ENCODE measurements at places on chromosomes 5 and 9.

DNA sequence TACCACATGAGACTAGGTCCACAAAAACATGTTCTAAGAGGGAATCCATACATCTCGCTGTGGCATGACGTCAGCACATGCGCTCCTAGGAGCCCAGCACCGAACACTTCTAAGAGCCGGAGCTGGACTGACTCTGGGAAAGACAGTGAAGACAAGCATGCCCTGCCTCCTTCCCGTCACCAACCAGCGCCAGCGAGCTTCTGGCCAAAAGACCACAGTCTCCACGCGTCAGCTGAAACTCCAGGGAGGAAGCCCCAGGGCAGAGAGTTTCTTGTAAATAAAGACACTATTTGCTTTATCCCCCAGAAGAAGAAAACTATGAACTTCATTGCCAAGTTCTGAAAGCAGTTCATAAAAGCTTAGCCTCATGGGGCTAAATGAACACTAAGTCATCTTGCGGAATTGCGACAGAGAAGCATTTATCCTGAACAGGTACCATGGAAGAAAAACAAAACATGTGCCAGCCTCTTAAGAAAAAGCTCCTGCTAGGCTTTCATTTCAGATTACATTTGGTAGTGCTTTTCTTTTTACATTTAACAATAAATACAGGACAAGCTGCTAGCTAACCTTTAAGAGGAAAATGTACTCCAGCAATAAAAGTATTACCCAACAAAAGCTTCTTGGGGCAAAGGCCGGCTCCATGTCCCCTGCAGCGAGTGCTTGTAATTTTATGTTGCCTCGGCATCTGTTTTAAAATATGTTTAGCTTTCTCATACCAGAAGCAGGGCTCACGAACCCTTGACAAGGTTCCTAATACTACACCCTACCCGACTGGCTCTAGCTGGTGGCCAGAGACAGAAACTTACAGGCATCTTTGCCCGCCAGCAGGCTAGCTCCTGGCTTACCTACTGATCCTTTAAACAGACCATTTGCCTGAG is 96.5 kb downstream of the PRRT1B start:
- DNase-seq, result no peak

- no peak for DNase-seq
Observed at GRCh38 chr5:37722236-37723161, 117.3 kb downstream of the GDNF start.

DNA sequence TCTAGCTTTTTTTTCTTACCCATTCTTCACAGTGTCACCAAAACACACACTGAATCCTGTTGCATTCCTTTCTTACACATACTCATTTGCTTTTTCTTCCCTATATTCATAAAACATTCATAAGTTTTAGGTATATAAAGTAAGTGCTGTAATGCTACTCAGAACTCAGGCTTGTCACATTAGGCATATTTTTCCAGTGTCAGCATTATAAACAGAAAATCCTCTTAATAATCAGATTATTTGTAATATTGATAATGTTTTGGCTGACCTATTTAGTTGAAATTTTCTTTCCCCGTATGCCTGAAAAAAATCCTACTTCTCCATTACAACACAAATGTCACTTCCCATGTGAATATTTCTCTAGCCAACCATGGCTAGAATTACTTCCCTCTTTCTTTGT is 743.0 kb upstream of the NUDT12 start:
- no peak for DNase-seq

DNA sequence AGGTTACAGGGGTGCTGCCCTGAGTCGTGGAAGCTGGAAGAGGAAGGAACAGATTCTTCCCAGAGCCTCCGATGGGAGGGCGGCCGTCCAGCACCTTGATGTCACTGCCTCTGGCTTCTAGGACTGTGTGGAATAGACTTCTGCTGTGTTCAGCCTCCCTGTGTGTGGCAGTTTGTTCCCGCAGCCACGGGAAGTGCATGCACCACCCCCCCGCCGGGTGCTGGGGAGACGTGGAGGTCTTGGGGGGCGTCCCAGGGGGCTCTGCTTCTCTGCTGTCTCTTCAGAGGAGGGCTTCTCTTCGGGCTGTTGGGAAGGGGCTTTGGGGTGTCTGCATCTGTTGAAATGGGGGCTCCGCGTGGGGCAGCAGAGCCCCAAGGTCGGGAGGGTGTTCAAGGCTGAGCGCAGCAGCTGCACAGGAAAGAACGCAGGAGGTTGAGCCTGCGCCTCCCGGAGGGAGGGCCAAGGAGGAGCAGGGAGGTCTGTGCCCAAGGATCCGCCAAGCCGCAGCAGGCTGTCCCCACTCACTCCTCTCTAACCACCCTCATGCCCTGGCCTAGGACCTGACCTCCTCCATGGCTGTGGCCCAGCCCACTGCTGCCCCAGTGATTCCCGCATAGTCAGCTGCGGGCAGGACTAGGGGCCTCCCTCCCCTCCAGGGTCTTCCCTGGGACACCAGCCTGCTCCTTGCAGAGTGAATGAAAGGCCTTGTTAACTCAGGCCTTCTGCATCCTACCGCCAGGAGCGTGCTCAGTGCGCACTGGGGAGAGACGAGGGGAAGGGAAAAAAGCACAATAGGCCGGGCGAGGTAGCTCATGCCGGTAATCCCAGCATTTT is 45.0 kb downstream of the ROPN1L start:
- no peak for DNase-seq

- DNase-seq, result no peak
Observed at GRCh38 chr5:6202149-6202967, 176.0 kb downstream of the MED10 start.

- no peak for DNase-seq
Observed at GRCh38 chr5:67100301-67100700, 96.3 kb downstream of the CD180 start.

DNA sequence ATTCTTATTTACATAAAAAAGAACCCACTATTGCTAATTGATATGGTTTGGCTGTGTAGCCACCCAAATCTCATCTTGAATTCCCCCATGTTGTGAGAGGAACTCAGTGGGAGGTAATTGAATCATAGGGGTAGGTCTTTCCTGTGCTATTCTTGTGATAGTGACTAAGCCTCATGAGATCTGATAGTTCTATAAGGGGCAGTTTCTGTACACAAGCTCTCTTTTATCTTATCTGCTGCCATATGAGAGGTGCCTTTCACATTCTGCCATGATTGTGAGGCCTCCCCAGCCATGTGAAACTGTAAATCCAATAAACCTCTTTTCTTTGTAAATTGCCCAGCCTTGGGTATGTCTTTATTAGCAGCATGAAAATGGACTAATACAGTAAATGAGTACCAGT is 58.2 kb upstream of the PRR16 start:
- no peak for DNase-seq

DNA sequence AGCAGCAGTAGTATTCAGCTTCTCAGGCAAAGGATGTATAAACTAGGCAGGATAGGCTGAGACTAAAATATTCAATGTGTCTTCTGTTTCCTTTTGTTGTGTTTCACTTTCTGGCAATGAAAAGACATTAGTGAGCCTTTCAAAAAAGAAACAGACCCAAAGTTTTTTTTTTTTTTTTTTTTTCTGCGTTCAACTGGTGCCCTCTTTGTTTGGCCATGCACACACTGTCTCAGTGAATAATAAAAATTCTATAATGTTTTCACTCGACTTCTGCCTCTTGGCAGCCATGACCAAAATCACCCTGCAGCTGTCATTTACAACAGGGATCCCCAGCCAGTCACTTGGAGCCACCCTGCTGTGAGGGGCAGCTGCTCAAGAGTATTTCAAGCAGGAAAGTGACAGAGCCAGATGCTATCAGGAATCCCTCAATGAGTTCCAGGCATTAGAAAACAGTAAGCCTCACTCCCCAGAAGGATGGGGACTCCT is 44.0 kb upstream of the MAN2A1 start:
- DNase-seq, result no peak

DNA sequence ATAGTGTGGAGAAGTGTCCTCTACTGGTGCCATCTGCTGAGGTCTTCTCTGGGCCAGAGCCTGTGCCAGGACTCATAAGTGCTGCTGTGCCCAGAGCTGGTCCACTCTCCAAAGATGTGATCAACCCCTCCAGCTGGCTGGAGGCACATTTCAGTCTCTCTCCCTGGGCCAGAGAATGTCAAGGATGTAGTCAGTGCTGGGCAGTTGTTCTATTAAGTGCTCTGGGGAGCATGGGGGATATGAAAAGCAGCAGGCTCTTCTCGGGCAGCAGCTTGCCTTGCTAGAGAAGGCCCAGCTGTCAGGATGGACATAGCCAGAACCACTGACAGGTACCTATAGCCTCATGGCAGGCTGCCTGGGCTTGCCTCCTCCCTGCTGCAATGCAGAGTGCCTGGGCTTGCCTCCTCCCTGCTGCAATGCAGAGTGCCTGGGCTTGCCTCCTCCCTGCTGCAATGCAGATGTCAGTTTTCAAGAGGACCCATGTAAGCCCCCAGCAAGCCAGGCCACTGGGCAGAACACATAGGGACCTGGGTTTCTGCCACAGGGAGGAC is 157.2 kb upstream of the PANK3 start:
- DNase-seq, result no peak

- DNase-seq, result no peak
Observed at GRCh38 chr5:31674371-31674951, 35.5 kb downstream of the PDZD2 start.

DNA sequence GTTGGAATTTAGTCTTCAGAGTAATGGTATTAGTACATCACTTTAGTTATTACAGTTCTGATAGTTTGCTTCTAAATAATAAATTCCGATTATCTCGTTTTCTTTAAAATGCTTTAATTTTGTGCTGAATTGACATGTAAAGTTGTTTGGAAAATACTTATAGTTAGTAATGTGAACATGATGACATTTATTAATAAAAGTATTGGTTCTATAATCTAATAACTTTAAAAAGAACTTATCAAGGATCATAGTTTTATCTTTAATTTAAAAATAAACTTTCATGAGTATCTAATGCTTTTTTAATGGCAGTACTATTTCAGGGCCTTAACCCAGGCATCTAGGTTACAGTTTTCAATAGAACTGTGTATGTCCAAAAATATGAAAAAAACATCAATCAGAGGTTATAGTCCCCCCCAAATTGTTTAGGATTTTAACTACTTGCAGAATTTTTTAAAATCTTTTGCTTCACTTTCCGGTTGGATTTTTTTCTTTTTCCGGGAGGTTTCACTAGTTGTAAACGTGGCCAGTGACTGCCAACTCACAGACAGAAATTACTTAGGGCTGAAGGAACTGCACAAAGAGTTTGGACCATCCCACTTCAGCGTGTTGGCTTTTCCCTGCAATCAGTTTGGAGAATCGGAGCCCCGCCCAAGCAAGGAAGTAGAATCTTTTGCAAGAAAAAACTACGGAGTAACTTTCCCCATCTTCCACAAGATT is 680 bp downstream of the GPX8 start:
- no peak for DNase-seq

DNA sequence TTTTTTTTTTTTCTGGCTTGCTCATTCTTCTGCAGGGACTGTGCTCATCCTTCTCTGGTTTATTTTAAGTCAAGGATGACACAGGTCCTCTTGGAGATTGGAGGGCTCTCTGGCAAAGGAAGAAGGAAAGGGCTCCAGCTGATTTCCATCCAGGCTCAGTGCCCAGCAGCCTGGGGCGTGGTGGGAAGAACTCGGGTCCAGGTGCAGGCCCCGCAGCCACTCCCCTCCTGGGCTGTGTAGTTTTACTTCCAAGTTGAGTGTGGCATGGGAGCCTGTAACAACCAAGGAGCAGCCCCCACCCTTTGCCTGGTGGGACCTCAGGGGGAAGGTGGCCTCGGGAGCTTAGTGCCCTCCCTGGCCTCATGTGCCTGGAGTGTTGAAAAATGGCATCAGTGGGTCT is 58.9 kb downstream of the ANKRD33B start:
- DNase-seq, result no peak

- DNase-seq, result no peak
Observed at GRCh38 chr9:84331119-84331809, 9.3 kb downstream of the SLC28A3 start.

GRCh38 chr9:76373173-76373783 is 20.9 kb downstream of the RFK start:
- no peak for DNase-seq

DNA sequence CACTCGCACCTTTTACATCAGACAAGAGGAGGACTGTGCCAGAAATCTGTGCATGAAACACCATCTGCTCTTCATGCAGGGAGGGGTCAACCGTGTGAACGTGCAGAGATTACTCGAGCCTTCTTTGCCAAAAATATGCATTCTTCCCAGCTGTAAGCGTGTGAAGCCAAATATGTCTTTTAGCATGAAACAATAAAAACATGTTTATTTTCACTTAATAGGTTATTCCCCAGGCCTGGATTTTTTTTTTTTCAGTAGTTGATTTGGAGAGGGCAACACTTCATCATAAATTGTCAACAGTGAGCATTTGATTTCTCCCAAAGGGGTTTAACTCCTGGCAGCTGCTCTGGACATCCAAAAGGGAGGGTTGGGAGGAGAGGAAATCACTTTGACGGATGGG is 23.8 kb downstream of the PLAC8L1 start:
- no peak for DNase-seq

GRCh38 chr5:159386028-159386711 is 55.9 kb upstream of the IL12B start:
- no peak for DNase-seq

DNA sequence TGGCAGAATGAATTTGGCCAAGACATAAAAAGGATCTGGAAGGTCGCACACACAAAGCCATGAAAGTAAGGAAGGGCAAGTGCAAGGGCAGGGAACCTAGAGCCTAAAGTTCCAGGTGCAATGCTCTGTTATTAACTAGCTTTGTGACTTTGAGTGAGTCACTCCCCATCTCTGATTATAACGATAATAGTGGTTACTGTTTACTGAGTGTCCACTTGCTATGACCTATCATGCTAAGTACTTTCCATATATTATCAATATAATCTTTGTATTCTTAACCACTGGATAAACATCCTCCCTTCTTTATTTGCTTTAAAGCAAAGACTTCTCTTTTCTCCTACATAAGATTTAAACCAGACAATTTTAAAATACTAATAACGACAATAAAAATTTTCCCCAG is 504.6 kb upstream of the BRINP1 start:
- DNase-seq, result no peak

- DNase-seq, result no peak
Observed at GRCh38 chr5:128426090-128426534, 111.9 kb downstream of the FBN2 start.

GRCh38 chr5:134103397-134103796 is 11.1 kb upstream of the TCF7 start:
- peak; percentile 80 for DNase-seq

DNA sequence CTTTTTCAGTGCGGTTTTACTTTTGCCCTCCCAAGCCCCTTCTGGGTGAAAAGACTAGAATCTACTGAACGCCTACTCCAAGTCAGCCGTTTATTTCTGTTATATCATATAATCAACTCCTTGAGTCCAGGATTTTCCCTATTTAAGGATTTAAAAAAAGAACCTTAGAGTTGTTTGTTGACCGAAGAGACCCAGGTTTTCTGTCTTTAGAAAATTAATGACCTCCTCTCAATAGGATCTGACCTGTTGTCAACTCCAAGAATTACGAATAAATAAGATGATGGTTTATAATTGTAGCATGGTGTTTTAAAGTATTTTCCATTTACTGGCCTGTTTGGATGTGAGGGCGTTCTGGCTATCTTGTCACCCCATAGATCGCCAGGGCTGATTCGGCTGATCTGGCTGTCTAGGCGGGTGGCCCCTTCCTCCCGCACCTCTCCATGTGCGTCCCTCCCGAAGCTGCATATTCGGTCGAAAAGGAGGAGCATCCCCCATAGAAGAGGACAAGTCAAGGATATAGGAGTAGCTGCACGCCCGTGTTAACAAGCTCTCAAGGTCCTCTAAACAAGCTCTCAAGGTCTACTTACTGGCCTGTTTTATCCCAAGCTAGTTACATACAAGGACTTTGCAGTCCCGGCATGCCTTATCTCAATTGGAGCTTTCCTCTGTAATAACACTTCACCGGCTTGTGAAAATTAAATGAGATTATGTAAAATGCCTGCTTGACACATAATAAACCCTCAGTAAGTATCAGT is 1.1 kb upstream of the UBAP2 start:
- no peak for DNase-seq

All from stimulated activated naive CD4-positive, alpha-beta T cell (primary cell).